Right hindlimb (tissue), 1 donor: ENCODE measurements at places on chromosomes 1 and 21.

GRCh38 chr1:54099061-54099610 is 45.7 kb downstream of the TCEANC2 start:
- no peak for DNase-seq

DNA sequence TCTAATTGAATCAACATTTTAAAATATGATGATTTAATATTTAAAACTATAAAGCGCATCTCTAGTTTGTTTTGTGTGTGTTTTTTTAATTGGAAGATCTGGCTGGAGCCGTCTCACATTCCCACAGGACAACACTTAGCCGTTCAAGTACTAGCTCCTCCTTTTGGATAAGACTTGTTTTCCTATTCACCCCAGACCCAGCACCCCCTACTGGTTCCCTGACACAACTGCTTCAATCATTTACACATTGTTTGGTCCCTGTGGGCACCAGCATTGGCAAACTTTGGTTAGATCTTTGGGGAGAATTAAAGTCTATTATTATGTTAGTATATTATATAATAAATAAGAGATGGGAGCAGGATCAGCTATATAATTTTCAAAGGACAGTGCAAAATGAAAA is 34.5 kb downstream of the TYW3 start:
- DNase-seq: no peak

DNA sequence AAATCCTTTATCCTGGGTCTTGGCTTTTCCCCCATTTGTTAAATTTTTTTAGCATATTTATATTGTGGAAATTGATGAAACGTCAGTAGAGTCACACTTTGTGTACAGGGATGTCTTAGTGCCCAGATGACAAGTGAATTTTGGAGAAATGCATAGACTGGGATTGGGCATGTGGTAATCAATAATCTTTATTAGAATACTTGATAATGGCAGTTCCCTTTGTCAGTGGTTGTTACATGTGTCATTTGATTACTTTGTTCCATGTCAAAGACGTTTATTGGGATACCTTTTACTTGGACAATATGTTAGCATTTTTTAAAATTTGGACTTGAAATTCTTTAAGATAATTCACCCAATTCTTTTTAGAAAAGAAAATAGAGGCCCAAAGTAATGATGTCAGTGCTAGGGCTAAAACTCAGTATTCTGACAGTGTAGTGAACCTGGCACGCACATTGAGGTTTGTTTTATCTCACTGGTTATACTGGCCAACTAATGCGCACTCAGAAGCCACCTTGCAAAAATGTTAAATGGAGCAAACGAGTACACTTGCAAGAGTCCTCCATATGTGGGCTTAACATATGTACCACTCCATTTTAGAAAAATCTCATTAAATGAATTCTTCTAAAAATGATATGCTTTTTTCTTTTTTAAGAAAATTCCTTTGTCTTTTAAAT is 9.2 kb downstream of the PRPF38B start:
- DNase-seq: no peak

GRCh38 chr21:38982096-38982495 is 176.4 kb downstream of the ETS2 start:
- DNase-seq: no peak

GRCh38 chr1:172697534-172698002 is 38.7 kb downstream of the FASLG start:
- no peak for DNase-seq
